CD4-positive, alpha-beta T cell treated with Interleukin-4 for 4 hours (primary cell): ENCODE measurements at places on chromosomes 7 and 10.

DNA sequence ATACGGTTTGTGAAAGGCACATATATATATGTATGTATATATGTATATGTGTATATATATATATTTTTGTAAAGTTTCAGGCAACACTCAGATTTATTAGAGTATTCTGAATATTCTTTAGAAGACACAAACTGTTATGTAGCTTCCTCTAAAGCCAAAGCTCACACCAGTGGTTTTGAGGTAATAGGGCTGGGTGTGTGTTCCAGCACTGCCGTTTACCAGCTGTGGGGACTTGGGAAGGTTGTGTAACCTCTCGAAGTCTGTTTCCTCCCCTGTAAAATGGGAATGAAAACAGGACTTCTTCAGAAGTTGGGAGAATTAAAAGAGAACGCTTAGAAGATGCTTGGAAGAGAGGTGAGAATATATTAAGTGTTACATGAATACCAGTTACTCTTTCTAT, 94.8 kb downstream of the PRPF18 start:
- no peak for DNase-seq

GRCh38 chr10:10056961-10057360, 960.7 kb upstream of the CELF2 start:
- DNase-seq = no peak

DNA sequence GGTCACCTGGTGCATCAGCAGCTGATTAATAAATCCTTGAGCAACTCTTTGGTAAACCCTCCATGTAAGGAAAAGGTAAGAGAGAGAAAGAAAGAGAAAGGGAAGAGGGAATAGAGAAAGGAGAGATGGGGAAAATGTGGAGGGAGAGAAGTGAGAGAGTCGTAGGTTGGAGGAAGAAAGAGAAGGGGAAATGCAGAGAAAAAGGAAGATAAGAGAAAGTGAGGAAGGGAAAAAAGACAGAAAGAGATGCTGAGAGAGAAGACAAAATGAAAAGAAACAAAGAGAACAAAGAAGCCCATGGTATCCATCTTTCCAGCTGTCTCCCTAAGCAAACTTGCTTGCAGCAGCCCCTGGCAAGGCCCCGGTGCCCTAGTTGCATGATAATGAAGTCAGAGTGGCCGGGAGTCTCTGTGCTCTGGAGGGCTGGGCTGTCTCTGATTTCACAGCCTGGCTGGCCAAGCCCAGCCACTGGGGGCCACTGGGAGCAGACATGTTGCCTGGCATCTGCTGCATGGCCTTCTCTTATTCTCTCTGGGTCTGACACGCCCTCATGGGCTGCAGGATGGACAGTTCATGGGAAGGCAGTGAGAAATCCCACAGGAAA, 48.4 kb downstream of the PRR15 start:
- no peak for DNase-seq

DNA sequence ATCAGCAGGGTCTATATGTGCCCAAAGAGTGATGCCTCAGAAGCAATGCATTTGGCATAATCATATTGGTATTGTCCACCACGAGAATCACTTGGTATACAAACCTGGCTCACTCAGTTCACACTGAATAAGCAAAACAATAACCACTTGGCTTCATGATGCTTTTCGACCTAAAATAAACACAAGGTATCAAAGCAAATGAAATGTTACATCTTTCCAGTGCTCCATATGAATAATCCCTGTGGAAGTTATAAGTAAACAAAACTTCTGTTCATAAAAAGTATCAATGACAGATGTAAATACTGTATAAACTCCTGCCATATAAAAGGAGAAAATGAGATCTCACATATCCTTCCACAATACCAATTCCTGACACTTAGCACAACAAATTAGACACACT, 29.8 kb upstream of the EBLN1 start:
- DNase-seq = no peak

DNA sequence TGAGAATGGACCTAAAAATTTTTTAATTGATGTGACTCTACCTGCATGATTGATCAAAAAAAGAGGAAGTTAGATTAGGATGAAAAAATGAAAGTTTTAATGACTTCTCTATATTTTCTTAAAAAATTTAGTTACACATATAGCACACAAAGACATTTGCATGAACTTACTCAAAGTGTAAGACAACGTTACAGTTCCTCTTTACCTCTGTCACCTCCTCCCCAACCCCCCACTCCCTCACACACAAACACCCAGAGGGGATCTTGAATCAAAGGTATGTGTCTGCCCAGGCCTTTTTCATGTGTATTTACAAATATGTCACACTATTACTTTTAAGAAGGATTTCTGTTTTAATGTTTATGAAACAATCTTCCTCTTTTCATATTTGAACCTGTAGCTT, 20.6 kb upstream of the CDCA7L start:
- DNase-seq = no peak

- DNase-seq = no peak
These were observed 525.9 kb upstream of the MBL2 start for GRCh38 chr10:53298443-53298842.

GRCh38 chr7:41921453-41921981, 218.6 kb upstream of the INHBA start:
- DNase-seq = no peak

GRCh38 chr7:133365917-133366316, 113.0 kb downstream of the EXOC4 start:
- no peak for DNase-seq

- DNase-seq = no peak
These were observed 95.7 kb downstream of the BUB3 start for GRCh38 chr10:123249894-123250293.

- peak; percentile 62 for DNase-seq
These were observed 190.8 kb downstream of the MLLT10 start for GRCh38 chr10:21724687-21725367.

GRCh38 chr10:59358576-59358975, 3.8 kb downstream of the FAM13C start:
- DNase-seq = no peak

- no peak for DNase-seq
These were observed 74.8 kb downstream of the PRKCQ start for GRCh38 chr10:6505300-6505699.

DNA sequence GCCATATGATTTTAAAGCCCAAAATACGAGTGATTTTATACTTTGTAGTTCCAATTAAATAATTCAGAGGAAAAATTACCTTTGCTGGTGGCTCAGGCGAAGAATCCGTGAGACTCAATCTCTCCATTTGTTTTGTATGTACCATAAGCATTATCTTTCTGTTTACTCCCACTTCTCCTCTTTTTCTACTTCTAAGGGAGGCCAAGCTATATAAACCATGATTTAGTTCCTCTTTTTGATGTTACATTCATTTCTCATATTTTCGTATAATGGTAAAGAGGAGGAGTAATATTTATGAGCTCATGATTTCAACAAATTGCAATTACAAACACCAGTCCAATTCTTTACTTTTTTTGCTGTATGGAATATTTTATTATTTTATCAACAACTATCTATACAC, 50.6 kb upstream of the TES start:
- DNase-seq = no peak

GRCh38 chr10:113183573-113183972, 233.5 kb downstream of the TCF7L2 start:
- no peak for DNase-seq

- no peak for DNase-seq
These were observed 2.7 kb downstream of the VGF start for GRCh38 chr7:101162551-101163278.
